ENCODE measurements at places on chromosomes 13 and 19.
A peak's percentile ranks its signal among the peaks of the same experiment; 100 is the strongest.

- no peak for DNase-seq
These were observed 56.2 kb upstream of the AKAP11 start for GRCh38 chr13:42215578-42216421.

DNA sequence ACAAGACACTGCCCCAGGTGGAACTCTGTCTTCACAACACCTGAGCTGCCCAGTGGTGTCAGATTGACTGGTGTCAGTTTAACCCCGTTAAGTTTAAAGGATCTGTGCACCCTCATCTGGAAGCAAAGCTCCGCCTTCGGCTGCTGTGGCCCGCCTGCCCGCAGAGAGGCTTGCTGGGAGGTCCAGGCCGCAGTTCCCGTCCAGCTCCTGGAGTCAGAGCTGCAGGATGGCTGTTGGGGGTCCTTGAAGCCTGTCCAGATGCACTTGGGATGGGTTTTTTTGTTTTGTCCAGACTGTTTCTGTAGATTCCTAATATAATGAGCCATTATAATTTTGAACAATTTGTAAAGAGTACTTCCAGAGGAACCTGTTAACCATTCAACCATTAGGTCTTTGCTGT, 16.1 kb downstream of the CUL4A start:
- no peak for DNase-seq

- DNase-seq: no peak
These were observed 78.2 kb downstream of the RASA3 start for GRCh38 chr13:114054264-114054663.

DNA sequence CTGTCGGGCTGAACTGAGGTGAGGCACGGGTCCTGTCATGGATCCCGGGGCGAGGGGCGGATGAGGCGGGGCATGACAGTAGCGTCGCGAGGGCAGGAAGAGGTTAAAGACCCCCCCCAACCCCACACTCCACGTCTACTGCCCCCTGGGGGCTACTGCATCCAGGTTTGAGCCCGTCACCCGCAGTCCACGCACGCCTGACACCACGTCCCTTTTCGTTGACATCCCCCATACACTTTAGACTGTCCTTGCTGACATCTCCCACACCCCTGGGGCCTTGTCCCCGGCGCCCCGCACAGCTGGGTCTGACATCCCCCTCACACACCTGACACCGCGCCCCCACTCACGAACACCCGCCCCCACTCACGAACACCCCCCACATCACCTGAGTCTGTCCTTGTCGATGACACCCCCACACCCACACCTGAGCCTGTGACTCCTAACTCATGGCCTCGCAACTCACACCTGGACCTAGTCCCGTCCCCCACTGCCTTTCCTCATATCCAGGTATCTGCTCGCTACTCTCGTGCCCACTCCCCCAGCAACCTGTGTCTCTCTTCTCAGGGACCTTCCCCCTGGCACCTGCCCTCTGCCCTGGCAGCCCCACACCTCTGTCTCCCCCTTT, 416 bp downstream of the SLC25A42 start:
- DNase-seq: peak; percentile 35

- no peak for DNase-seq
These were observed 420.4 kb downstream of the NDFIP2 start for GRCh38 chr13:79901336-79901735.

- DNase-seq: no peak
These were observed 24.3 kb downstream of the ERCC5 start for GRCh38 chr13:102869948-102870676.

GRCh38 chr19:43563816-43564457, 11.4 kb downstream of the XRCC1 start:
- no peak for DNase-seq
